ENCODE measurements at places on chromosomes 3 and 15.

DNA sequence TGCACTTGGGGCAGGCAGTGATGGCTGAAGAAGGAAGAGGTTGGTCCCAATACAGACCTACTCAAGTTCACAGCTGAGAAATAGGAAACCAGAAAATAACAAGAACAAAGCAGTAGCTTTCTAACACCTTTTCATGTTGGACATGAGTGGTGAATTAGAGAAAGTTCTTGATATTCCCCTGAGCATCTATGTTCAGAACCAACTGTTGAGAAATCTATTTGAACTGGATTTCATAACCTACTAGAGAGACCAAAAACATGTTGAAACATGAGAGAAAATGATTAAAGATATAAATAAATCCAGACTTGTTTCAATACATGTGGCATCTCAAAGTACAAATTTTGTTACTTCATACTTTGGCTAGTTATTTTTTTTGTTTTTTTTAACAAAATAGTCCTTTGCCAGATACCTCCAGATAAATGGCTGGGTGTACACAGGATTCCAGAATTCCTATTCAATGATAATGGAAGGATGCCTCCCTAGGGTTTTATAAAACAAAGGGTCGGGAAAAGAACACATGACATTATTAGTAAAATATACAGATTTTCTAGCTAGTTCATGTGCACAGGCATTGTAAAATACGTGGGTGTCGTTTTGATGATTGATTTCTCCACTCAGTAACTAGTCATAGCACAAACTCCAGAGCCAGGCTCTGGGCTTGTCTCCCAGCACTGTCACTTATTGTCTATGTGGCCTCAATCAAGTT lies 34.4 kb upstream of the TNFSF10 start:
- no peak for DNase-seq

DNA sequence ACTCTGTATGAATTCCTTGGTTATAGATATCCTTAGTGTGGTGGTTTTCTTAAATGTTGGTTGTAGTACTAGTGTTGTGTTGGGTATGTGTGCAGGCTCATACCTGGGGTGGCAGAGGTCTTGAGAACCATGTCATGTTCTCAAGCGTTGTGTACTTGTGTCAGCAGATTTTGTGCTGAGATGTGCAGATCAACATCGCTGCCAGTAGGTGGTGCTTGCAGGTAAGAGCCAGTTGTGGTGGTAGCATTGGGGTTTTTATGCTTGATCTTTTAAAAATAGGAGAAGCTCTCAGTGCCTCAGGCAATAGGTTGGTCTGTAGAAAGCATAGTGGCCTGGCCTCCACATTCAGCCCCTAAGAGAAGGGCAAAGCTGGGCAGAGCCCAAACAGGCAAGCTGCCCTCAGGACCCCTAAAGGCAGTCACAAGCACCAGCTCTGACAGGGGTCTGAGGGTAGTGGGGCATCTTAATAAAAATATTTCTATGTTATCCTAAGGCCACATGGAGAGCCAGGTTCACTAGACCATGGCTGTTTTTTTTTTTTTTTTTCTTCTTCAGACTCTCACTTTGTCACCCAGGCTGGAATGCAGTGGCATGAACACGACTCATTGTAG lies 164.0 kb downstream of the IL20RB start:
- DNase-seq = no peak

GRCh38 chr15:89457086-89457485 lies 39.3 kb downstream of the RHCG start:
- DNase-seq = no peak

- no peak for DNase-seq
Observed at GRCh38 chr3:196339493-196340254, 1.5 kb upstream of the TM4SF19 start.

DNA sequence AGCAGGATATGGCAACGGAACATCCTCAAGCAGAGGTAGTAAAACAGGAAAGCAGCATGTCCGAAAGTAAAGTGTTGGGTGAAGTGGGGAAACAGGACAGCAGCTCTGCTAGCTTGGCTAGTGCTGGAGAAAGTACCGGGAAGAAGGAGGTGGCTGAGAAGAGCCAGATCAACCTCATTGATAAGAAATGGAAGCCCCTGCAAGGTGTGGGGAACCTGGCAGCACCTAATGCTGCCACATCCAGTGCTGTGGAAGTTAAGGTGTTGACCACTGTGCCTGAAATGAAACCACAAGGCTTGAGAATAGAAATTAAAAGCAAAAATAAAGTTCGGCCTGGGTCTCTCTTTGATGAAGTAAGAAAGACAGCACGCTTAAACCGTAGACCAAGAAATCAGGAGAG lies 14.3 kb upstream of the ZBTB47 start:
- no peak for DNase-seq

DNA sequence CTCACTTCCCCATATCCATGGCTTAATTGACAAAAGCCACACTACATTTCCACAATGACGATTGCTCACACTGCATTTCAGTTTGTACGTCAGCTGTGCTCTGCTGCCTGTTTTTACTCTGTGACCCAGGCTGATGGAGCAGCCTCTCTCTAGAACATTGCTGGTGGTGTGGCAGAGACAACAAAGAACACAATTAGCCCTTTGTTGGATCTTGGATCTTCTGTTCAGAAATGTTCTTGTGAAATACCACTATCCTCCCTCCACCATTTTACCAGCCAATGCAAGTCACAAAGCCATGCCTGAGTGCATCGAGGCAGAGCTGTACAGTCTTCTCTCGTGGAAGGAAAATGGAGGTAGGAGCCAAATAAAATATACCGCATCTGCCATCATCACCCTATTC lies 56.9 kb upstream of the TBC1D5 start:
- no peak for DNase-seq

DNA sequence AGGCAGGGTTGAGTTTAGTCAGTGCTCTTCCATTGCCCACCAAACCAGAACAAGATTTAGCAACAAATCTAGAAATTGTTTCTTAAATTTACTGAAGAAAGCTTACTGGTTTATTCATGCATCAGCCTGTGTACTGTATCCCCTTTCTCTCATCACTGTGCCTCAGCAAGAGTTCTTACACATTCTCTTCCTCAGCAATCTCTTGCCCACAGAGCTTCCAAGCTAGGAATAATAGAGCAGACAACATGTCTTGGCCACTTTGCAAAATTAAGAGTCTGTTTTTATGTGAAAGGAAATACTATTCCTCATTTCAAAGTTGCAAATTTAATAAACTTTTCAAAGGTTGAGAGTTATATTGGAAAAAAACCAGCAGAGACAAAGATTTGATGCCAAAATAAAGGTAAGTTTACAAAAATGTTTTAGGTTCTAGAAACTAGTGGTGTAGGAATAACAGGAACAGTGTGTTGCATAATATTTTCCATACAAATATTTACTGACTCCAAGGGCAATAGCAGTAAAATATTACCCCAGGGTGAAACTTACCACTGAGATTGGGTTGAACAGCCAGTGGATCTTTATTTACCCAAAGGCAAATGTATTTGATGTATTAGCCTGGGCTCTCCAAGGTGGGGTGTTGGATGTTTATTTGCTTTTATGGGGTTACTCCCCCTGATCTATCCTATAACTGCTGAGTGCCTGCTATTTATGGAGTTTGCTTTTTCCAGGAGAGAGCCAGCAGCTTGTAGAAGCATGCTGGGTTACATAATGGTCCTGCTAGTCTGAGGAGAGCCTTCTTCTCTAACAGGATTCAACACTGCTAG lies 276.7 kb downstream of the ADAMTSL3 start:
- DNase-seq = no peak

- no peak for DNase-seq
Observed at GRCh38 chr3:105843994-105844393, 24.8 kb downstream of the CBLB start.

DNA sequence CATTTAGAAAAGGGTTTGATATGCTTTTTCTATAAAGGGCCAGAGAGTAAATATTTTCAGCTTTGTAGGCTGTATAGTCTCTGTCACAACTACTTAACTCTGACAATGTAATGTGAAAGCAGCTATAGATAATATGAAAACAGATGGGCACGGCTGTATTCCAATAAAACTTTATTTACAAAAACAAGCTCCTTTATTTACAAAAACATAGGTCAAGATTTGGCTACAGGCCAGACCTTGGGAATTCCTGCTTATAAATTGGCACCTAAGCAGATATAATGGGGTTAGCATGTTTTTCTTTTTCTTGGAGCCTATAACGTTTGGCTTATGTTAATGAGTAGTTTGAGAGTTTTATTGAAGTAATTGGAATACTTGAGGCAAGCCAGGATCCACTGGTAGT lies 119.4 kb upstream of the CGNL1 start:
- no peak for DNase-seq

GRCh38 chr15:57421551-57421950 lies 45.2 kb downstream of the CGNL1 start:
- no peak for DNase-seq

GRCh38 chr3:56759532-56759931 lies 42.2 kb downstream of the ARHGEF3 start:
- DNase-seq = no peak

- no peak for DNase-seq
Observed at GRCh38 chr3:58022490-58022889, 14.3 kb downstream of the FLNB start.

- DNase-seq = no peak
Observed at GRCh38 chr3:154223519-154223918, 100.8 kb downstream of the DHX36 start.

DNA sequence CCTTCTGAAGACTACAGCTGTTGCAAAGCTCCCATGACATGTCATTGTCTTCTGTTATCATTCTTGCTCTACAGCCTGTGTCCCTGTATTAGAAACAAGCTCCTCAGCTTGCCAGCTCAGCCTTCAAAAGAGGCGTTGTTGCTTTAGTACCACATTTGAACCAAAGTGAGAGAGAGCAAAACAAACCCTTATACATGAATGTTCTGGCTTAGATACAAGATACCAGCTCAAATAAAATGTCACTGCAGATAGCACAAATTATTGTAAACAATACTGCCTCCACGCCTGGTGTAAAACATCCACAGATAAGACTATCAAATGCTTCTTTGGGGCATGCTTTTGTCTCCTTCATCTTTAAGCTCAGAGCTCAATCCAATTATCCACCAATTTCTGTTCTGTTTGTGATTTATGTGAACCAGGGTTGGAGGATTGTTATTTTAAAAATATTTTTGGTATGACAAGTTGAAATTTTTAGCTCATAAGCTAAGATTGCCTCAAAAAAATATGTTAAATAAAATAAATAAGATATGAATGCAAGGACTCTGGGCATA lies 403.6 kb upstream of the CDIN1 start:
- no peak for DNase-seq

- DNase-seq = no peak
Observed at GRCh38 chr3:181178991-181179390, 189.5 kb upstream of the DNAJC19 start.

DNA sequence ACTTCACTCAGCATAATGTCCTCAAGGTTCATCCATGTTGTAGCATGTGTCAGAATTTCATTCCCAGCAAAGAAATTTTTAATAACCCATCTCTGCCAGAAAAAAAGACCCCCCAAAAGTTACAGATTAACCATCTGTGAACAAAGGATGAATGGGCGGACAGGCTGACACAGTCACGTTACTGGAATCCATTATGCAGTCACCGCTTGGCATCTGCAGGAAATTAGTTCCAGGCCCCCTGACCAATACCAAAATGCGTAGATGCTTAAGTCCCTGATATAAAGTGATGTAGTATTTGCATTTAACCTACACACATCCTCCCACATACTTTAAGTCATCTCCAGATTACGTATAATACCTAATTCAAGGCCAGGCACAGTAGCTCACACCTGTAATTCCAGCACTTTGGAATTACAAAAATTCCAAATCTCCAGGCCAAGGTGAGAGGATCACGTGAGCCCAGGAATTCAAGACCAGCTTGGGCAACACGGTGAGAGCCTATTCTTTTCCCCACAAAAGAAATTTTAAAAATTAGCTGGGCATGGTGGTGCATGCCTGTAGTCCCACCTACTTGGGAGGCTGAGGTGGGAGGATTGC lies 1.5 kb upstream of the SLC12A8 start:
- DNase-seq = no peak

DNA sequence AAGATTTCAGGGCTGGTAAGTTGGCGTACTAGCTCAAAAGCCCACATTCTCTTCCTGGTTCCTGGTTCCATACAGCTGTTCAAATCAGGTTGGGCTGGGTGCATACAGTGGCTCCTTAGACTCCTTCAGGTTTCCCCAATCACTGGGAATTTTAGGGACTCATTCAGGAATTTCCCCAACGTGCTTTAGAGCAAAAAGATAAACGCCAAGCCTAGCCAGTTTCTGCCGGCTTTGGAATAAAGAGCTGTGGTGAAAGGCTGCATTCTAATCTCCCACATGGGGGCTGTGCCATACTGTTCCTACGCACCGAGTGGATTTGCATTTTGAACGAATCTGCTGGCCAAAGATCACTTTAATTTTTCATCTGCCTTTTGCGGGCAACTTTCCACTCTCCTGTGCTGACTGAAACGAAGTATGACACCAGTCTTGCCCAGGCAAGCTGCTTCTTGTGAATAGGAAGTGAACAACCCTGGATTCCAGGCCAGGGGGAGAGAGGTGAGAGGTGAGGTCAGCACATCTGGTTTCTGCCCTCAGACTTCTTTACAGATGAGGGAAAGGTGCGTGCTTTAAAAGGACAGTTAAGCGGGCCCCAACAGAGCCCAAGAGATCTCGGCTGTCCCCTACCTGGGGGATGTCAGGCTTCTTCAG lies 184.2 kb upstream of the PDZRN3 start:
- no peak for DNase-seq

DNA sequence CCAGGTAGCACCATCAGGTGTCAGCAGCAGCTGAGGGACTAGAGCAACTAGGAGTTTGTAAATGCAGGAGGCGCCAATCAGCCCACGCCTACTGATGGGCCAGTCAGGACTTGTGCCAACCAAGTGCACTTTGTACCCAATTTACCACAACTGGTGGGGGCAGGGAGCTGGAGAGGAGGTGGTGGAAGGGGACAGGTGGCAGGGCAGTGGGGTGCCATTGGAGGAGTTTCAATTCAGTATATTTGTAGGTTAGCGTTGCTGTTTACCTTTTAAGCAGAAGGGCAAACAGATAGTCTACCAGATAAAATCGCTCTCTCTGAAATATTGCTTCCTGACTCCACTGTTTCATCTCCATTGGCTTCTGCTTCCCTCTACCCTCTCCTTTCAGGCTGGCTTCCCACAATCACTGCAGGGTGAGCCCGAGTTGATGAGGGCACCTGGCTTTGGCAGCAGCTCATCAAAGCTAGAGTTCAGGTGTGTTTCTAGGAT lies 75.7 kb downstream of the TRIM69 start:
- DNase-seq = no peak

- DNase-seq = no peak
Observed at GRCh38 chr3:113485161-113485609, 29.8 kb downstream of the SPICE1 start.

- no peak for DNase-seq
Observed at GRCh38 chr3:4741404-4742307, 237.6 kb upstream of the BHLHE40 start.

DNA sequence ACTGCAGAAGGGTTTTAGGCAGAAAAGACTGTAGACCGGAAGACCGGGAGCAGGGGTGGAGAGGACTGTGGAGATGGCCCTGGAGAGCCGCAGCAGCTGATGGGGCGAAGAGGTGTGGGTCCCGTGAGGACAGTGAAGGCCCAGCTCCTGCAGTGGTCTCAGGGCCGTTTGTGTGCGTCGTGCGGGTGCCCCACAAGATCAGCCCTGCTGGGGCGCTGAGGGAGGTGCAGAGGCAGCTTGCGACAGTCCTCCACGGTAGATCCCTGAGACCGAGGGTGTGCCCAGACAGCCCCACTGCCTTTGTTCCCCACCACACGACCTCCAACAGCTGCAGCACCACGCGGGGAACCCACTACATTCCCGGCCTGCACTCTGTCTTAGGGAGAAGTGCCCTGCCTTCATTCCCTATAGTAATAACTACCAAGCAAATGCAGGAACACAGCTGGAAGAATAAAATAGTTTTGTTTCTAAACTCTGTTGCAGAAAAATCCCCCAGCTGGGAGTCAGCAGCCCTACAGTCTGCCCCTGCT lies 19.0 kb upstream of the CRABP1 start:
- no peak for DNase-seq

GRCh38 chr3:126986001-126986400 lies 3.1 kb downstream of the PLXNA1 start:
- DNase-seq = no peak

All from D721Med (cell line).